Hematopoietic multipotent progenitor cell treated with erythropoietin and hydrocortisone succinate and interleukin-3 and kit ligand, for 17 days (in vitro differentiated cells): ENCODE measurements at places on chromosomes 7 and 10.

DNA sequence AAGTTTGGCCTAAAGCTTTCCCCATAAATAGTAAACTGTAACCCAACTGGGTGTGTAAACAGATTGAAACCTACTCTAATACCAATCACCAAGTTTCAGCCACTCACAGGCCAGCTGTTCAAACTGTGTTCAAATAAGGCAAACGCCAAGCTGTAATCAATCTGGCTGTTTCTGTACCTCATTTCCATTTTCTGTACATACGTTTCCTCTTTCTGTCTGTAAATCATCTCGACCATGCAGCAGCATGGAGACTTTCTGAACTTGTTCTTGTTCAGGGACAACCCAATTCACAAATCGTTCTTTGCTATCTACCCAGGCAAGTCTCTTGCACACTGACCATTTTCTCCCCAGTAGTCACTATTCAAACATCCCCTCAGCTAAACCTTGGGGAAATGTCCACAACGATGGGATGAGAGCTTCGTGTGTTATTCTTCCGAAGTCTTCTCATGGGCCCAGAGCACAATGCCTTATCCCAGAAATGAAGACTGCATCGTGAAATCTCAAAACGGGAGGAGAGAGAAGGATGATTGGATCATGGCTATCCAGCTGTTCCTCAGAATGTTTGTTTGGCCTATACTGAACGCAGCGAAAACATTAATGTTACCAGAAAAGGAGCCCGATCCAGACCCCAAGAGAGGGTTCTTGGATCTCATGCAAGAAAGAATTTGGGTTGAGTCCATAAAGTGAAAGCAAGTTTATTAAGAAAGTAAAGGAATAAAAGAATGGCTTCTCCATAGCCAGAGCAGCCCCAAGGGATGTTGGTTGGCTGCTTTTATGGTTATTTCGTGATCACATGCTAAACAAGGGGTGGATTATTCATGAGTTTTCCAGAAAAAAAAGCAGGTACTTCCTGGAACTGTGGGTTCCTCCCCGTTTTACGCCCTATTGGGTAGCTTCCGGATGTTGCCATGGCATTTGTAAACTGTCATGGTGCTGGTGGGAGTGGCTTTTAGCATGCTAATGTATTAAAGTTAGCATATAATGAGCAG is 86.2 kb downstream of the SLC16A9 start:
- no peak for DNase-seq

DNA sequence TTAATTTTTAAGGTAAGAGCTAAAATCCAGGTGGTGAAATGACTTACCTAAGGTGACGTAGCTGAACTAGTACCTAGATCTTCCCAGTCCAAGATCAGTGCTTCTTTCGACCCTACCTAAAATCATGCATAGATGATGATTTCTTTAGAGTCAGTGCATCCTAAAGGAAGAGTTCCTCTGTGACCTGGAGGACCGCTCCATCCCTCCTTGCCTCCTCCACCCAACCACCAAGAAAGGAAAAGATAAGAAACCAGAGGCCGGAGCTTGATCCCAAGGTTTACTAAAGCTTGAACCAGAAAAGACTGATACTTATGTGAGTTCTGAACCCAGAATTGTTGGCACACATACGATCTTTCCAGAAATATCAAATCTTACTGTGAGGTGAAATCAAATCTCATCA is 101.8 kb downstream of the CABCOCO1 start:
- DNase-seq = no peak

GRCh38 chr7:135169141-135169963 is 1.2 kb downstream of the CYREN start:
- DNase-seq = peak; percentile 88

DNA sequence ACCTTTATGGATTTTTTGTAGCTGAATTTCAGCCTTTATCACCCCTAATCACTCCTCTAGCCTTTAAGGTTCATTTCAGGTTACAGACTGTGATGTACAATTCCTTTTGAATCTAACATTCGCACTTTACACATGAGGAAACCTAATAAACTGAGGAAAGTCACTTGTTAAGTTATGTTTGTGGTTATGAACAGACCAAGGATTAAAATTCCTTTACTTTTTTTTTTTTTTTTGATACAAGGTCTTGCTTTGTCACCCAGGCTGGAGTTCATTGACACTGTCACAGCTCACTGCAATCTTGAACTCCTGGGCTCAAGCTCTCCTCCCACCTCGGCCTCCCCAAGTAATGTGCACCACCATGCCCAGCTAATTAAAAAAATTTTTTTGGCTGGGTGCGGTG is 3.6 kb downstream of the MCU start:
- no peak for DNase-seq

- no peak for DNase-seq
These were observed 1.6 kb downstream of the DLX6 start for GRCh38 chr7:97006816-97007582.

- DNase-seq = no peak
These were observed 29.0 kb upstream of the IL6 start for GRCh38 chr7:22697876-22698606.

GRCh38 chr10:26780106-26780792 is 80.5 kb downstream of the ABI1 start:
- no peak for DNase-seq

- no peak for DNase-seq
These were observed 166.1 kb downstream of the DNAJB9 start for GRCh38 chr7:108735814-108736213.

- DNase-seq = no peak
These were observed 12.3 kb downstream of the CNPY1 start for GRCh38 chr7:155533827-155534690.

GRCh38 chr7:6618621-6619020 is 3.2 kb downstream of the ZNF853 start:
- DNase-seq = no peak

DNA sequence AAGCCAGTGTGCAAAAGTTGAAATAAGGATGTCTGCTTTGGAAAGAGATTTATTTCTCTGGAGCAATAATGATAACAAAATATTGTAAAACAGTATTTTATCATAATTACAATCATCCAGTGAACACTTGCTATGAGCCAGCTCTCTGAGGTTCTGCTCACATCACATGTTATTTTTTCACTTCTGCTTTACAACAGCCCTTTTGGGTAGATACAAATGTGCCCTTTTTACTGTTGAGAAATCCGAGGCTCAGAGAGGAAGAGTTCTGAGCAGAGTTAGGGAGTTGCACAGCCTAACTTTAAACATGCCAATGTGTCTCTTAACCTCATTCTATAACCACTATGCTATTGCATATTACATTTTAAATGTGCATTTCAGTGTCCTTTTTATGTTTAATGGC is 232.6 kb upstream of the CDC14C start:
- DNase-seq = no peak

GRCh38 chr10:108260383-108260906 is 1095.9 kb upstream of the SORCS1 start:
- no peak for DNase-seq

DNA sequence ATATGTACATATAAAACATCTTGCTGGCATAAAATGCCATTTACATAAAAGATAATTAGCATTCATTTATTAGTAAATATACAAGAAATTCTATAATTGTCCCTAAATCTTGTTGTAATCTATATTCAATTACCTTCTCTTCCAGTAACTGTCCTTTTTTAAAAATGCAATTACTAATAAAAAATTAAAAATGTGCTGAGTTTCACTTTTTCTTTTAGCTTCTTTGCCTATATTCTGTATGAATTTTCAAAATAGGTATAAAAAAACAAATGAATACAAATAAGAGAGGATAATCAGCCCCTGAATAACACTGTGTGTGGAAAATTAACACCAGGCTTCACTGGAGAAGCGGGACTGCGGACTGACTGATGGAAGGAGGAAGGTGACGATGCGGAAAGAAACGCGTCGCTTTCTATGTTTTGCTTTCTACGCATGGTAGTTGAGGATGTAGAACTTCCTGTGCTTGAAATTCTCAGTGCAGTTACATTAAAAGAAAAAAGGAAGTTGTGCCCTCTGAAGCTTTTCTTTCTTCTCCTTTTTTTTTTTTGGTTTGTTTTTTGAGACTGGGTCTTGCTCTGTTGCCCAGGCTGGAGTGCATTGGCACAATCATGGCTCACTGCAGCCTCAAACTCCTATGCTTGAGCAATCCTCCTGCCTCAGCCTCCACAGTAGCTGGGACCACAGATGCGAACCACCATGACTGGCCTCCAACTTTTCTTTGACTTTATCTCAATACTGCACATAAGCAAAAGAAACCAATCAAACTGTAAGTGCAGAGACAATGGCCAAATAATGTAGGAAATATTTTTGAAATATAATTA is 7.4 kb upstream of the ZMYND11 start:
- DNase-seq = no peak

DNA sequence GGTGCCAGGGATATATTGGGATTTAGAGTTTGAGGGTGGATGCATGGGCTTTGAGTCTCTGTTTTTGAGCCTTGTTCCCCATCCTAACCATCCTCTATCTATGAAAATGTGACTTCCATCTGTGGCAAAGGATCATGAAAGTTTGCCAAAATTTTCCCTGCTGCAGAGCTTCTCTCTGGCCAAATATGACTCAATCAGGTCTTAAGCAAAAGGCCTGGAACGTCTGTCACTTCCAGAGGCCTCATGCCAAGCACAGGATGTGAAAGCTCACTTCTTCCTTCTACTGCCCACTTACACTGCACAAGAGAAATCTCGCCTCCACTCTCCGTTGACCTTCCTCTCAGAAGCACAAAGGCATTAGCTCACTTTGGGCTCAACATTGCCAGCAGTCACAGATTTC is 696.9 kb upstream of the NRP1 start:
- no peak for DNase-seq

- peak; percentile 86 for DNase-seq
These were observed 97.5 kb downstream of the FAM53B start for GRCh38 chr10:124646483-124647352.

GRCh38 chr7:128920913-128921582 is 10.5 kb upstream of the KCP start:
- no peak for DNase-seq

DNA sequence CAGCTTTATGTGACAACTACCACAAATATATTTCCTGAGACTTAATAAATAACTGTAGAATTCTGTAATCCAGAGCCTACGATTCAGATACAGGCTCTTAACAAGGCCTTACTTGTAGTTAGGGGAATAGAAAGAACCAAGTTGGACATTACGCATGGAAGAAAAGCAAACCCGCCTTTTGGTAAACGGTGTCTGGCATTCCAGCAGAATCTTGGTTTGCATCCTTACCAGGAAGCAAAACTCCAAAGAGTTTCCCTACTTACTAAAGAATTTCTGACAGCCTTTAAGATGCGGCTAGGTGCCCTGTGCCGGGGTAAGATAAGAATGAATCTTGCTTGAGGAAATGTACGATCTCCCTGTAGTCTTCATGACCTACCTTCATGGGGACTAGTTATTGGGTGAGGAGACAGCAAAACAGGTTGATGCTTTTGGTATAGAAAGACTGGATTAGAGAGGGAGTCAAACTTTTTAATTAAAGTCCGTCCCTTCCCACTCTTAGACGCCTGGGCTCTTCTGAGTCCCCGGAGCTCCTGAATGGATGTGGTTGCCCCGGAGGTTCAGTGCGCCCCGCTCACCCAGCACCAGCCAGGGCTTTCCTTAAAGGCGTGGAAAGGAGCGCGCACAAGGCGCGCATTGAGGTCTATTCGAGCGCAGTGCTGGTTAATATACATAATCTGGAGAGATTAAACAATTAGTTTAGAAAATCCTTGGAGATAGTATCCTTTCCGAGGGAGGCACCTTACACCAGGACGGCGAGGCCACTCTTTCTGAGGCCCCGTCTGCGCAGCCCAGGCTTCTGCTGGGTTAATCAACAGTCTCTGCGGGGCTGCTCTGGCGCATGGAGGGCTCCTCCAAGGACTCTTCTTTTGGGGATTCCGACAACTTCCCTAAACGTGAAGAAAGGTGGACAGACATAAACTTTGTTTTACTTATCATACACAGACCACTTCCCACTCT is 11.5 kb downstream of the PTF1A start:
- DNase-seq = no peak

DNA sequence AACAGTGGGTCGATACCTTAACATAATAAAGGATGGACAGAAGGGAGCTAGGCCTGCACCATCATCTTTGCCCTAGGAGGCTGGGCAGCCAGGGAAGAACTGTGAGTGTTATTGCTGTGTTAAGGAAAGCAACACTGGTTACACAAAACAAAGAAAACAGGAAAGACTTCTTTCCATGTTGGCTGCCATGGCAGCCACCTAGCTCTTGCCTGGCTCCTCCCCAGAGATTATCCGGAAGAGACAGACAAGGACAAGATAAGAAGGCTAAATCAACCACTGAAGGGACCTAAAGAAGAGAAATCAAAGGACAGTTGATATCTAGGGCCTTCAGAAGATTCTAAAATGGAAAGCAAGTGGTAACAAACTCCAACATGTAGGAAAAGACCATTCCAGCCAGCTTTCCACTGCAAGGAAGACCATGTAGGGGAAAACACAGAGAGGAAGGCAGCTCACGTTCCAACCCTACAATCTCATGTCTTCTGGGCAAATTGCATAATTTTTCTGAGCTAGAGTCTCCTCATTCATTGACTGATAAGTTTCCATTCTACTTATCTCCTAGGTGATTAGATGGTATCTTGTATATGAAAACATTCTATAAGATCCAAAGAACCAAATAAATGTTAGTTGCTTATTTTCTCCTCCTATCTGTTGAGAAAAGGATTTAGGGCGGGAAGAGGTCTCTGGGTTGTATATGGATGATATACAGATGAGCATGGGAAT is 51.2 kb downstream of the SP8 start:
- DNase-seq = no peak

DNA sequence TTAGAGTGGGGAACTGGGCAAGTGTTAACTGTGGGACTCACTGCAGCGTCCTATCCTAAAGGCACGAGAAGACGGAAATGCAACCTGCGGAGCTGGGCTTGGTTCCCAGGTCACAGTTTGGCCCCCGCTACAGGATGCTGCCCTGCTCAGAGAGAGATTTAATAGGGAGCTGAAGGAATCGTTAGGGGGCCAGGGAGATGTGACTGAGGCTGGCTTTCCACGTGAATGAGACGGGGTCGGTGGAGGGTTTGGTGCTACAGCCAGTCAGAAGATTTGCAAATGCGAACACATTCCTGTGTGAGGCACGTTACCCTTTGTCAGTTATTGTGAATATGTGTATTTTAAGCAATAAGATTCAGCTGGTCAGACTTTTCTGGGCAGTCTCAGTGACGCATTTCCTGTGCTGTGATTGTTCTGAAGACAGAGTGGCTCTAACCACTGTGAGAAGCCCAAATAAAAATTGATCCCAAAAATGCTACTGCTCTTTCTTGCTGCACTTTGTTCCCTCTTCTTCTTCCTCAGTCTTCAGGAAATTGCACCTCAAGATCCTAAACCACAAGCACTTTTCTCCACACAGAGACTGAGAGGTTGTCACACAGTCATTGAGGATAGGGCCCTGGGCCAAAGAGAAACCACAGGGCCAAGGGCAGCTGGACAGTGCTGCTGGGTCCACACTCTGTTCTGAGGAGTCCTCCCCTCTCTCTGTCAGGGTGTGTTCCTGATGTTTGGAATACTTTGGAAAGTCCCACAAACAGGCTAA is 21.2 kb downstream of the CYP17A1 start:
- no peak for DNase-seq

GRCh38 chr7:100572281-100572948 is 1.3 kb downstream of the SAP25 start:
- no peak for DNase-seq
